ENCODE measurements at places on chromosomes 7 and 10.

DNA sequence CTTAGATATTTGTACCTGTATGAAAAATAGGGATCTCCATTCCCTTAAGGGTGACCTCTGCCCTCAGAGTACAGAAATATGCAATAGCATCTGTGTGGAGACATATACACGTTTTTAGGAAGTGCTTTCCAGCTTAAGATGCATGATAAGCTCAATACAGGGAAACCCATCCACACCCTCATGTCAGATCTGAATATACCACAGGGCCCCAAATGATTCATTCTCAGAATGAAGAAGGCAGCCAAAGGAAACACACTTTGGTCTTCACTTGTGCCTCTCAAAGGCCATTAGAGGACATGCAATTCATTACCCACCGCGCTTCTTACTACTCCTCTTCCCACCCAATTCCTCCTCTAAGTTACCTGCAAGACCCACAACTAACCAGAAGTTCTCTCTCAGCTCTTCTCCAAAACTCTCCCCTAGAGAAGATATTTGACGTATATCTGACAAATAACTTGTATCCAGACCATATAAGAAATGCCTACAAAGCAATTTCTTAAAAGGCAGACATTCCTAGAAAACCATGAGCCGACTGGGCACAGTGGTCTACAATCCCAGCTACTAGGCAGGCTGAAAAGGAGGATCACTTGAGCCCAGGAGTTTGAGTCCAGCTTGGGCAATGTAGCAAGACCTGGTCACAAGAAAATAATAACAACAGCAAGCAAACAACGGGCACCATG is 103.0 kb downstream of the OAT start:
- no peak for DNase-seq

- no peak for DNase-seq
Measured at GRCh38 chr7:13042605-13043236, 355.3 kb downstream of the ARL4A start.

DNA sequence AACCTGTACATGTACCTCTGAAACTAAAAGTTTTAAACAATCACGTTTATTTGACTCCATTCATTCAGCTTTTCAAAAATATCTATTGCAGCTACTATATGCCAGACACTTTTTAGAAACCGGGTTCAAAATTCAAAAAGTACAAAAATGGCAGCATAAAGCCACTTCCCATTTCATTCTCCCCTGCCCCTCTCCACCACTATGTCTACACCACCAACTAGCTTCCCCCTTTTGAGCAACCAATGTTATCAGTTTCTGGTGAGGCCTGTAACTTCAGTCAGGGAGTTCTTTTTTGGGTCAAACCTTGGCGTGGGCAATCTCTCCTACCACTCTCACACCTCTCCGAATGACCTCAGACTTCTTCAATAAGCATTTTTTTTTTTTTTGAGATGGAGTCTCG is 11.5 kb upstream of the HHEX start:
- no peak for DNase-seq

DNA sequence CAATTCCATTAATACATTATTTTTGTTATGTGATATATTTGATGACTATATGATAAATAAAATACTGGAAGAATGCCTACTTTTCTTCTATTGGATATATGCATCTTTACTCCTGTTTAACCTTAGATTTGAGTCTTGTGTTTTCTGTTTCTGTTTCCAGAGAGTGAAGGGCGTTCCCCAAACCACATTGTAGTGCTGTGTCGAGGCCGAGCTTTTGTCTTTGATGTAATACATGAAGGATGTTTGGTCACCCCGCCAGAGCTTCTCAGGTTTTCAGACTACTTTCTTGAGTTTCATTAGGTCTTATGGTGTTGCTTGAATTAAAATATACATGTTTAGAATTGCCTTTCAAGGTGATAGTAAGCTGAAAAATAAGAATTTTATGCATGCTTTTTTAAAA is 23.8 kb downstream of the CROT start:
- no peak for DNase-seq

GRCh38 chr10:105068497-105068896 is 427.4 kb downstream of the SORCS3 start:
- DNase-seq: no peak

- DNase-seq: no peak
Measured at GRCh38 chr10:123519861-123520260, 146.3 kb upstream of the GPR26 start.

DNA sequence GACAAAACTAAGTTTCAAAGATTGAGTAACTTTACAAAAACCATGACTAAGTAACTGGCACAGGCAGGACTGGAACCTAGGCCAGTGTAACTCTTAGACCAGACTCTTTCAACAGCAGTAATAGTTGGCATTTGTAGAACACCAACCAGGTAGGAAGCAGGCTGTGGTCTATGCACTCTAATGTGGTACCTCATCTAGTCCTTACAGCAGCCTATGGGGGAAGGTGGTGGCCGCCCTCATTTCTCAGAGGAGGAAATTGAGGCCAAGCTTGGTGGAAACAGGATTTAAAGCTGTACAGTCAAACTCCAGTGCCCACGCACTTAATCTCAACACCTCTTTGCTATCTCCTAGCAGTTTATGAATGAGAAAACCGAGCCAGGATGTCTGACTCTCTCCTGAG is 165.4 kb upstream of the LRGUK start:
- no peak for DNase-seq

- DNase-seq: no peak
Measured at GRCh38 chr7:82390936-82391335, 52.6 kb downstream of the CACNA2D1 start.

GRCh38 chr10:36345175-36345533 is 703.1 kb upstream of the FZD8 start:
- no peak for DNase-seq

DNA sequence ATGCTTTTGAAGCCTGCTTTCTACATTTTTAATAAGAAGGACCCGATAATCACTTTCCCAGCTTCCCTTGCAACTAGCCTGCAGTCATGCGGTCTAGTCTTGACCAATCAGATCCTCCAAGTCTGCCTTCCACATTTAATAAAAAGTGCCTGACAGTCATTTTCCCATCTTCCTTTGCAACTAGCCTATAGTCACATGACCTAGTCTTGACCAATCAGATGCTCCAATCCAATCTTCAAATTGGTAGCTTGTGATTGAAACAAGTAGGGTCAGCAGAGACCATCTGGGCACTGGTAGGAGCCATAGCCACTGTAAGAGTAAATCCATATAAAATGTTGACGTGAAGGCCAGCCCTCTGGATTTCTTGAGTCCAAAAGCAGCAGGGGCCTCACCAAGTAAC is 80.0 kb downstream of the NPTX2 start:
- DNase-seq: no peak

DNA sequence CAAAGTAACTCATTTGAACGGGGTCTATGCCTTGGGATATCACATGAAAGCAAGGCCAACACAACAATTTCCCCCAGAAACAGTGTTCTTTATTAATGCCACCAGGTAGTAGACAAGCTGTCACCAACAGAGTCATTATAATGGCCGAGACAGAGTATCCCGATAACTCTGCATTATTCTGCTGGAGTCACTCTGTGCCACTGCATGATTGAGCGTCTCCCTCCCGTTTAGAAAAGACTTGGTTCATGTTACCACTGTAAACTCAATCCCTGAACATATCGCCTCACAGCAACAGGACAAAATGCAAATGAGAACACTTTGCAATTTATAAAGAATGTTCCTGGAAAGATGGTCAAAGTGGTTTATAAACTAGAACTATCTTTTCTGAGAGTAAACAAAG is 932.5 kb downstream of the GATA3 start:
- DNase-seq: no peak

GRCh38 chr7:132078891-132079735 is 497.2 kb downstream of the PLXNA4 start:
- DNase-seq: no peak

DNA sequence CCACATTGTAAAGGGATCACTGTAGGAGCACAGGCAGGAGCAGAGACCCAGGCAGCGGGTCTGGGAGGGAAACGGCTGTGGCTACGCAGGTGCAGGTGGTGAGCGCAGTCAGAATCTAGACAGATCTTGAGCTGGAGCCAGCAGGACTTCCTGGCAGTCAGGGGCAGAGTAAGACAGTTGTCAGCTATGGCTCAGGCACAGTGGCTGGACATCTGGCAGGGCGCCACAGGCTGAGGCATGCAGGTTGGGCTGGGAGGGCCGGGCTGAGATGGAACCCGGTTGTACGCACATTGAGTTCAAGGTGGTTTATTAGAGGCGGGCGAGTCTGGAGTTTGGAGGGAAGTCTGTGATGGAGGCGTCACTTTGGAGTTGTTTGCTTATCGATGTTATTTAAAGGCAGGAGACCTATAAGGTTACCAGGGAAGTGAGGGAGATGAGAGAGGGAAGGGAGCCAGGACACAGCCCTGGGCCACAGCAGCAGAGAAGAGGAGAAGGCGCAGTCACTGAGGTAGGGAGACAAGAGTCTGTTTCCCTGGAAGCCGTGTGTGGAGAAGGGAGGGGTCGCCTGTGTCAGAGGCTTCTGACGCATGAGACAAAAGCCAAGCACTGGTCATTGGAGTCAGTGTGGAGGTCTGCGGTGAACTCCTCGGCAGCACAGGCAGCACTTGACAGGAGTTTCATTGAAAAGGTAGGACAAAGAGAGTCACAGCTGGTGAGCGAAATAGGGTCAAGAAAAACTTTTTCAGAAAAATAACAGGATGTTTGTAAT is 73.8 kb downstream of the LANCL2 start:
- no peak for DNase-seq

DNA sequence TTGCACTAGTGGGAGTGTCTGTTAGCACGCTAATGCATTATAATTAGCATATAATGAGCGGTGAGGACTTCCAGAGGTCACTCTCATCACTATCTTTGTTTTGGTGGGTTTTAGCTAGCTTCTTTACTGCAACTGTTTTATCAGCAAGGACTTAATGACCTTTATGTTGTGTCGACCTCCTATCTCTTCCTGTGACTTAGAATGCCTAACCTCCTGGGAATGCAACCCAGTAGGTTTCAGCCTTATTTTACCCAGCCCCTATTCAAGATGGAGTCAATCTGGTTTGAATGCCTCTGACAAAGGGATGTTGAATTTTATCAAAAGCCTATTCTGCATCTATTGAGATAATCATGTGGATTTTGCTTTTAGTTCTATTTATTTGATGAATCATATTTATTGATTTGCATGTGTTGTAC is 22.5 kb upstream of the ZNF518A start:
- no peak for DNase-seq

- DNase-seq: no peak
Measured at GRCh38 chr7:137606061-137606674, 240.6 kb downstream of the DGKI start.

- DNase-seq: no peak
Measured at GRCh38 chr10:78557433-78557925, 511.3 kb upstream of the ZMIZ1 start.

DNA sequence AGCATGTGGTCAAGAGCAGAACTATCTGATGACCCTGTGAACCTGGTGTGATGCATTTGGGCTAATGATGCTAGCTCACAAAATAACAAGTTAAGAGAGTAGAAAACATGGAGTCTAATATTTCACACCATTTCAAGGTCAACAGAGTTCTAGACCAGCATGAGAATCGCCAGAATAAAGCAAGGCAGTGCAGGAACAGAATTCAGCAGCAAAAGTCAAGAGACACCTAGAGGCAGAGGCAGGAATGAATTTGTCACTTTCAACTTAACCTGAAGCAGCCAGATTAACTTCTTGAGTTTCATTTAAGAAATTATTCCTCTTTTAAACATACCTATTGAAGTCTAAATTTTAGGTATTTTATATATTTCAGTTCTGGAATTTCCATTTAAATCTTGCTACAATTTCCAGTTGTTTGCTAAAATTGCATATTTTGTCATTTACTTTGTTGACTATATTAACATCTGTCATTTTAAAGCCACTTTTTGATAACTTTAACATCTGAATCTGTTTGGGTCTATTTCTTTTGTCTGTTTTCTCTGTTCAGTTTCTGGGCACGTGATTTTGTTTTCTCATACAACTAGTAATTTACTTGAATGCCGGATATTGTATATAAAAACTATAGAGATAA is 44.2 kb upstream of the PRSS58 start:
- DNase-seq: no peak

GRCh38 chr7:25034136-25034535 is 54.2 kb upstream of the OSBPL3 start:
- DNase-seq: no peak

DNA sequence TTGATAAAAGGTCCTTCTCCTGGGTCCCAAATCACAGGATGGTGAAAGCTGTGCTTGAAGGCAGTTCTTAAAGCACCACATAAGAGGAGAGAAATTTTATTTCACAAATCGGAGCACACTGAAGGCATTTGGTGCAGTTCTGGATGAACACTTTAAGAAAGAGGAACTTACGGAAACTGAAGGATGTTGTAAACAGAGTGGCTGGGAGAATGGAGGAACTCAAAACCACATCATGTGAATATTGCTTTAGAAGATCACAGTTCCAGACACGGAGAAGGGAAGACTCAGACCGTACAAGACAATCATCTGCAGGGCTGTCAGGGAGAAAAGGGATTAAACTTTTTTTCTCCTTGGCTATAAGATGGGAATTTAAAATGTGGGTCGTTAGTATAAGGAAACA is 9.0 kb upstream of the GPR141 start:
- no peak for DNase-seq
